ENCODE measurements at places on chromosomes 1 and 21. TPM values are rescaled to one million over a fixed set of nuclear protein-coding genes. Genes with fewer than 3 reads are reported as not detected.

- no peak for DNase-seq
Measured at GRCh38 chr1:90457985-90458384, 259.1 kb downstream of the BARHL2 start.

GRCh38 chr21:26563856-26564503 is 9.1 kb downstream of the CYYR1 start:
- no peak for DNase-seq

DNA sequence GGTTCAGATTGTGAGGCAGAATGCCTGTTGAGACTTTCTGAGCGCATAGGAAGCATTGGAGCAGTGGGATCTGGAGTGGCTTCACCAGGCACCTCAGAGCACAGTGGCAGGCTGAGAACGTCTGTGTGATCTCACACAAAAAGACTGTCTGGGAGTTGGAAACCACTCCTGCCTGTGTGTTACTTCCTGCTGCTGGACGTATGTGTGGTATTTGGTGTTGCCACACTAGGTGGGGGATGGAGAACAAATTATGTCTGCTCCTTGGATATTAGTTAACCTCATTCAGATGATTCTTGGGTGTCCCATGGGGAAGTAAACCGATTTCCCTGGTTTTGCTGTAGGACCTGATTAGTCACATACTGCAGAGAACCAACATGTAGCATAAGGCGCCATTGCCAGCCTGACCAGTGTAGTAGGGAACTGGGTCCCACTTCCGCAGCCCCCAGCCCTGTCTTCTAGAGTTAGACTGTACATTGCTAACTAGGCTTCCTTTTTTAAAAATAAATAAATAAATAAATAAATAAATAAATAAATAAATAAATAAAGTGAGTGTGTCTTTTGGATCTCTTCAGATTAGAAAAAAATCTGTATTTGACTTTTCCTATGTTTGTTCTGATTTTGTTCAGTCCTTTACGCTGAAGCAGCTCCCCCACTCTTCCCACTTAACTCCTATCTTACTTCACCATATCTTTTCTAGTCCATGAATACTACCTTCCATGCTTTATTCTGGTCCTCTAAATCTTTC is 26.9 kb downstream of the UCK2 start:
- DNase-seq, result no peak

Gene DNAI4
- 21.8 TPM for total RNA-seq

Data from thyroid gland (tissue), 4 donors.